CD8-positive, alpha-beta T cell (primary cell): ENCODE measurements at places on chromosomes 5 and 9.
A peak's percentile ranks its signal among the peaks of the same experiment; 100 is the strongest.

DNA sequence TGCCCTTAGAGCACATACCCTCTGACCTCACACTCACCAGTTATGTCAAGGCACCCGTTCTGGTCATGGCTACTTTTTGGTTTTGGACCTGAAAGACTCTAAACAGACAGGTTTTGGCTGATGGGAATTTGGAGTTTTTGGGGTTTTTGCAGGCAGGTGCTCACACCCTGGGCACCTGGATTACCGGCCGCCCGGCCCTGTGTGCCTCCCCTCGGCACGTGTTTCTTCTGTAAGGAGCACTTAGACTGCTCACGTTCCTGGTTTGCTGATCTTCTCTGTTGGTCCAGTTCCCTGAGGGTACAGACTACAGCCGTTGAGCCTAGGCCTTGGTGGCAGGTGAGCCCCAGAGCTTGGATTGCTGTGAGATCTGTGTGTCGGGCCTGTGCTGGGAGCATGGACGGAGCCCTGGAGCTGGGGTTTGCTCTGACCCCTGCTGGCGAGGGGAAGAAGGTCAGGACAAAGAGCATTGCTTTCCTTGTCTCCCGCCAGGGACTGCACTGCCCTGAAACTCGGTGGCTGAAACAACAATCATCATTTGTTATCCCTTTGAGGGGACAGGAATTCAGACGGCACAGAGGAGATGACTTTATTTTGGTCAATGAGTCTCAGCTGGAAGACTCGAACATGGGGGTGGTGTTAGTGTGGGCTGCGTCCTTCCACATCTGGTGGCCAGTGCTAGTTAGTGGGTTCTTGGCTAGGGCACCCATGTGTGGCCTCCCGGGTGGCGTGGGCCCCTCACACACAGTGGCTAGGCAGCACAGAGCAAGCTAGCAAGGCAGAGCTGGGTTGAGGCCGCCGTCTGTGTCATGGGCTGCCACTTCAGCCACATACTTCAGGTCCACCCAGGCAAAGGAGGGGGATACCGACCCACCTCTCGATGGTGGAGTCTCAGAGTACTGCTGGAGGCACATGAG is 76.4 kb downstream of the EHMT1 start:
- DNase-seq: no peak

- no peak for DNase-seq
Observed at GRCh38 chr9:38642951-38643814, 22.8 kb upstream of the ANKRD18A start.

GRCh38 chr5:131974622-131974955 is 29.1 kb upstream of the MEIKIN start:
- no peak for DNase-seq

DNA sequence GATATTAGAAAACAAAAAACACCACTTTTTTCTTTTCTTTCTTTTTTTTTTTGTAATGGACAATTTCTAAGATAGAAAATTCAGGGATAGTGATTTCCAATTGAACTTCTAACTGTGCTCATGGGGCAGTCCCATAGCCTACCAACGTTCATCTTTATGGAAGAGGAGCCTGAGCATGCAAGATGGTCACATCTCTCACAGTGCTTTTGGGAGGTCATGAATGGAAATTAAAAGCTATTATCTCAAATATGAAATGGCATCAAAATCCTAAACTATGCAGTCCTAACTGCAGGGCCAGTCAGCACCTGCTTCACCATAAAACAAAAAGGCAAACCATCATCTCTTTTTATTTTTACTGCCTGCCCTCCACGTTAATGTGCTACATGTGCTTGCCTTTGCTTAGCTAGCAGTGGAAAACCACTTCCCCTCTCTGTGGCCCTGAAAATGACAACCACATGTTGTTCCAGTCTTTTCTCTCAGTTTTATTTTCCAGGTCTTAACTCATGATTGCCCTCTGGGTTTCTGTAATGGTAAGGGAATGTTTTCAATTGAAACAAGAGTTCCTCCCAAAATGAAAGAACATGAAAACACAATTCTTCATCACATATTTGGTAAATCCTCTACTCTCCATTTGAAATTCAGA is 16.7 kb downstream of the IFNB1 start:
- peak; percentile 27 for DNase-seq

DNA sequence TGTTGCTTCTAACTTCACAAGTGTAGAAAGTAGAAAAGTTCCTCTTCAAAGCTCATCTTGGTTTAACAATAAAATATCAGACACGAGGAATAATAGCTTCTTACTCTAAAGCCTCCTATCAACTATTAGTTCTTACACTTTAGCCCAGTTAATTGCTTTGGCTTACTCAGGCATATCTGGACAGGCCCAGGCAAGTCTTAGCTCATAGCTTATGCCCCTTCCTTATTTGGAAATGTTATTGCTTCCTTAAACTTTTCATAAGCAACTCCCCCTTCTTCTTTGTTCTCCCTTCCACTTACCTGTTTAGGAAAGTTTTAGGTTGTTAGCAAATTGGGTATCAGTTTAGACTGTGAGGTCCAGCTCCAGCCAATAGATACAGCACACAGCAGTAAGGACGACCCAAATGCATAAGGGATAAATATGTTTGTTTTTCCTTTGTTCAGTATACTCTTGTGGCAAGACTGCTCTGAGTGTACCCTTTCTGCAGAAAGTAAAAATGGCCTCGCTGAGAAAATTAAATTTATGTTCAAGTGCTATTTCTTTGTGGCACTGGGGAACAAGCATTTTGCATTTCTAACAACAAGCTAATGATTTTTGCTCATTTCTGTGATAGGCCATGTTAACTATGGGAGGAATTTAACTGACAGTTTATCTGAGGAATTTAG is 162.1 kb downstream of the SMC2 start:
- no peak for DNase-seq

DNA sequence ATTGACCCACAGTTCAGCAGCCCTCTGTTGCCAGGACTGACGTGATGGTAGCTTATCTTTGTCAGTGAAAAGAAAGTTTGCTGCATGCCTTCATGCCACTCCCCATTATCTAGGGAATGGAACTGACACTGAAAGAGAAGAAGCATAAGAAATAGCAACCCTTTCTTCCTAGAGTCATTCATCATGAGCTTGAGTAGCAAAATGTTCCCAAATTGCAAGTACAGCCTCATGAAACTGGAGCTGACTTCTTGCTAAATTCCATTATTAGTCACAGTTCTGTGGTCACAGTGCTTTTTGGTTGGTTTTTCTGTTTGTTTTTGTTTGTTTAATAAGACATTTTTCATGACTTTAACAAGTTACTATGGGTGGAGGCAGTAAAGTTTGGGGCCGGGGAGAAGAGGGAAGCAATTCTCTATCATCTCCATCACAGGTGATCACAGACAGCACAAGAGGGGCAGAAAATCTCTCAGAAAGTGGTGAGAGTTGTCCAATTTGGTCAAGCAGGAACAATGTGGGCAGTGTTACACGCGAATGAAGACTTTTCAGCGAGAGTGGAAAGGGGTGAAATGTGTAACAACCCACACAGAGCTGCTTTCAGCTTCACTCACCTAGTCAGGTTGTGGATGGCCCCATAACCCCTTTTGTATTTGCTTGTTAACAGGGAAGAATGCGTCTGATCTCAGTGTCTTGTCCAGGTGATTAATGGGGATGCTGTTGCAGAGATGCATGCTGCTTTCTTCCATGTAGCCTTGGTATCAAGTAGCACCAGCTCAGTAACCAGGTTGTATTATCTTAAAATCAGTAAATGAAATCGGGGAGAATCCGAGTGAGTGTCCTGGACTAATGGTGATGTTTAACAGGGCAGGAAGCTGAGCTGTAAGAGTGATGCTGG is 440.4 kb downstream of the DMRT2 start:
- DNase-seq: no peak

- DNase-seq: no peak
Observed at GRCh38 chr5:72066705-72067107, 40.6 kb upstream of the MAP1B start.

- DNase-seq: no peak
Observed at GRCh38 chr5:51225789-51226742, 157.2 kb upstream of the ISL1 start.

DNA sequence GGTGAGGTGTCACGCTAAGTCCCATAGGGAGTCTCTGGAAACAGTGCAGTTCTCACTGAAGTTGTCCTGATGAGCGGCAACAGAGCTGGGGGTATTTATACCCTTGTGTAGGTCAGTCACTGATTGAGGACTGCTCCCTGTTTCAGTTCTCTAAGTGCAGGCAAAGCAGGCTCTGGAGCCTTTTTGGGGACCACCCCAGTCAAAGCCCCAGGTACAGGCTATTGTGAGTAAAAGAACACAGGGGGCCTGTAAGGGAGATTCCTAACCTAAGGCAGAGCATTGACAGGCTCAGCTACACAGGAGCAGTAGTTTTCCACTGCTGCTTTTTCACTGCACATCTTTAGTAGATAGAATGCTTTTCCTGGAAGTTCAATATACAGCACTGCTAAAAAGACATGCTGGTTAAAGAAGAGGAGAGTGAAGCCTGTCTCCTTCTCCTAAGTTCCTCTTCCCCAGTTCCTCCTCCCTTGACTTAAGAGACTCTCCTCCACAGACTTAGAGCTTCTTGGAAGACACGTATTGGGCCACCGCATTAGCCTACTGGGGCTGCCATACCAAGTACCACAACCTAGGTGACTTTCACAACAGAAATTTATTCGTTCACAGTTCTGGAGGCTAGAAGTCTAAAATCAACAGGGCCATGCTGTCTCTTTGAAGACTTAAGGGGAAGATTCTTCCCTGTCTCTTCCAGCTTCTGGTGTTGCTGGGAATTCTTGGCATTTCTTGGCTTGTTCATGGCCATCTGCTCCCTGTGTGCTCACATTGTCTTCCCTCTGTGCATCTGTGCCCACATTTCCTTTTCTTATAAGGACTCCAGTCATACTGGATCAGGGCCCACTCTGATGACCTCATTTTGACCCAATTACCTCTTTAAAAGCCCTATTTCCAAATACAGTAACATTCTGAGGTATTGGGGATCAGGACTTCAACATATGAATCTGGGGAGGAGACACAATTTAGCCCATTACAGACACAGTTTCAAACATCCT is 221.0 kb downstream of the ESM1 start:
- no peak for DNase-seq

GRCh38 chr5:97208714-97209113 is 25.7 kb upstream of the RIOK2 start:
- no peak for DNase-seq

DNA sequence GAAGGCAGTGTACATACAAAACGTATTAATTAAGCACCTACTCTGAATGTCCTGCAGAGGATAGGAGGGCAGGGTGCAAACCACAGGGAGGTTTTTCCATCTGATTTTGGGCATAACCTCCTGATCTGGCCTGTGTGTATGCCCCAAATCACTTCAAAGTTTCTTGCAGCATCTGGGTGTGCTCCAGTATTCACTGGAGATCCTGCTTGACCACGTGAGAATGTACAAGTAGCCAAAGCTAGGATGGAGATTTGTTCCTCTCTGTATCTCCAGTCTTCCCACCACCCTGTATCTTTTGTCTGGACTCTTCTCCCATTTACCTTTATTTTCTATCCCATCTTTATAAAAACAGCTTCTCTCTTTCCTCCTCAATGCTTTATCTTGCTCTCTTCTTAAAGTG is 207.7 kb downstream of the FBXL7 start:
- no peak for DNase-seq

GRCh38 chr5:170333161-170333910 is 35.8 kb upstream of the LCP2 start:
- DNase-seq: peak; percentile 76

GRCh38 chr9:105054491-105054890 is 126.5 kb upstream of the ABCA1 start:
- DNase-seq: no peak

- no peak for DNase-seq
Observed at GRCh38 chr9:130781569-130781968, 53.5 kb upstream of the ABL1 start.
